Prostate gland (tissue), 2 donors: ENCODE measurements at places on chromosomes 16 and 17. TPM values are rescaled to one million over a fixed set of nuclear protein-coding genes. Genes with fewer than 3 reads are reported as not detected.
A peak's percentile ranks its signal among the peaks of the same experiment; 100 is the strongest.

CCDC200 gene
- 2.7 TPM for total RNA-seq

DNA sequence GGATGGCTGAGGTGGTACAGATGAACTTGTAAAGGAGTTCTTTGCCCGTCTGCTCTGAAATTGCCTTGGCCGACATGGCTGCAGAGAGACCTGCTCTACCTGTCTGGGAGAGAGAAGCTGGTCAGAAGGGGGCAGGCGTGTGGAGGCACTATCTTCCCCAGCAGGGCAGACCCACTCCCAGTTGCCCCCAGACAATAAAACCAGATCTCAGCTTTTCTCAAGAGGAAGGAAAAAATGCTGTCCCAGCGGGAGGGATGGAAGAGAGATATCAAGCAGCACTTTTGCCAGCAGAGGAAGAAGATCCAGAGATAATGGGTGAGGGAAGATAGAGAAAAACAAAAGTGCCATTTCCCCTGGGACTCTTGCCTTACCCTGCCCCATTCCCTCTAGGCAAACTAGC lies 5.0 kb downstream of the ACLY start:
- peaks cover 22% of the 10 kb centered on the region for H3K36me3 ChIP-seq
- no peaks in the 10 kb centered on the region for H3K4me1 ChIP-seq

PIMREG gene
- 4.9 TPM for total RNA-seq

KRTAP1-1 gene
- 1.4 TPM for total RNA-seq

OTOP2 gene
- total RNA-seq, result 0.85 TPM

GRCh38 chr16:14014284-14014625 lies 56.9 kb upstream of the MRTFB start:
- no peaks in the 10 kb centered on the region for H3K36me3 ChIP-seq
- DNase-seq, result no peak
- H3K27ac ChIP-seq, result no peak overlapping the region
- no peaks in the 10 kb centered on the region for H3K27me3 ChIP-seq
- H3K4me3 ChIP-seq, result no peak overlapping the region
- H3K4me1 ChIP-seq, result peaks cover 6% of the 10 kb centered on the region

GRCh38 chr16:84292011-84292410 lies 2.7 kb upstream of the WFDC1 start:
- H3K27me3 ChIP-seq, result no peaks in the 10 kb centered on the region
- H3K27ac ChIP-seq, result peak overlapping the region; percentile 13
- H3K4me3 ChIP-seq, result no peak overlapping the region
- no peaks in the 10 kb centered on the region for H3K36me3 ChIP-seq
- DNase-seq, result no peak

ZG16 gene
- not detected for total RNA-seq

DNA sequence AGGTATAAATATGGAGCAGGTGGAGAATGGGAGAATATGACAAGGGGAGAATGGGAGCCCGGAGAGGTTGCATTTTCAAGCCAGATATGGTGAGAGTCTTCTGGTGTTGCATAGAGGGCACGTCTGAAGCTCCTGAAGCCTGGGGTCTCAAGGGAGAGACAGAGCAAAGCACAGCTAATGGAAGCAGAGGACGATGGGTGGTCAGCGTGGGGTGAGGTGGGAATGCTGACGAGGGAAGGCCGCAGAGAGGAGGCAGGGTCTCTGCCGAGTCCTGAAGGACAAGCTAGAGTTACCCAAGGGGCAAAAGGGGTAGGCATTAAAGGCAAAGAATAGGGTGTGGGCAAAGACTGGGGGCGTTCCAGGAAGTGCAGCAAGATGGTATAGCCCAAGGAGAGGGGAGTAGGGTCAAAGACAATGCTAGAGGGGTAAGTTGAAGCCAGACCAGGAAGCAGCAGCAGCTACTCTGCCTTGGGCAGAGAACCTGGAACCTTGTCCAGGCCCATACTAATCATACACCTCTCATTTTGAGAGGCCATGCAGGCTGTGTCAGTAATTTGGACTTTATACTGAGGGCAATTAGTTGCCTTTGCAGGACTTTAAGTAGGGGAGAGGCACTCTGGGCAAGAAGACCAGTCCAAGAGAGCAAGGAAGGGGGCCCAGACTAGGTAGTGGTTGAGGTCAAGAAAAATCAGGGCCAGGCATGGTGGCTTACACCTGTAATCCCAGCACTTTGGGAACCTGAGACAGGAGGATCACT lies 2.7 kb downstream of the OTOP3 start:
- no peak for DNase-seq
- H3K27me3 ChIP-seq, result peaks cover 25% of the 10 kb centered on the region
- H3K4me1 ChIP-seq, result no peaks in the 10 kb centered on the region
- H3K27ac ChIP-seq, result no peak overlapping the region
- no peak overlapping the region for H3K4me3 ChIP-seq

DNA sequence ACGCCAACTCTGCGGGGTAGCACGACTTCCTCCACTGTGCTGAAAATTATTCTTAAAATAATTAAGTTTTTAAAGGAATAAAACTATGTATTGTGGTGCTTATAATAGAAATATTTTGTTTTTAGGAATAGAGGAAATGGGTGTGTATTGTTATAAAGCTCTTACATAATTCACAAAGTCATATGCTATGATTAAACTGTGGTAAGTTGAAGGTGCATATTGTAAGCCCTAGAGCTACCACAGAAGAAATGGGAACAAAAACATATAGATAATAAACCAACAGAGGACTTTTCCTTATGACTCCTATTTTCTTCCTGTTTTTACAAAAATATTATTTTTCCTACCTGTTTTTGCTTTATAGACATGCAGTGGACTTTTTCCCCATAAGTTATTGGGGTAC lies 4.3 kb upstream of the SLFN11 start:
- no peak for DNase-seq
- no peak overlapping the region for H3K27ac ChIP-seq
- no peak overlapping the region for H3K4me3 ChIP-seq

DNA sequence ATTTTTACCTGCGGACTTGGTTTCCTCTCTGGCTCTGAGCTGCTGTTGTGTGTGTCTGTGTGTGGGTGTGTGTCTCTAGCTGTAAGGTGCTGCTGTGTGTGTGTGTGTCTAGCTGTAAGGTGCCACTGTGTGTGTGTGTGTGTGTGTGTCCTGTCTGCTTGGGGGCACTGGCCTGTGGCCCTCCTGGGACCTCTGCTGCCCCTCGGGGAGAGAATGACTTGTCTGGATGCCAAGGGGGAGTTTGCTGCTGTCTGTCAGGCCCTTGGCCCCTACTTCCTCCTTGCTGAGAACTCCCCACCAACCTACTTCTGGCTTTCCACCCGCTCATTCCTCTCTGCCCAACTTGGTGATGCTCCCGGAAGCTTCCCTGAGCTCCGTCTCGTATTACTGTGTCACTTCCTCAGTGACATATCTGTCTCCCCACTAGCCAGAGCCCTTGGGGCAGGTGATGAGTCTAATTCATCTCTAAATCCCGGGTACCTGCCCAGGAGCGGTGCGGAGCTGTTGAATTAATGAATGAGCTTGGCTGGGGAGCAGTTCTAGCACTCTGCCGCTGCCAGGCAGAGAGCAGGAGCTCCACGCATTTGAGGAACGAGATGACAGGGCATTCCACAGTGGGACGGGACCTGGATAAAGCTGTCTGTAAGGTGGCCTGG lies 3.5 kb upstream of the LASP1NB start:
- no peak overlapping the region for H3K4me3 ChIP-seq
- no peak for DNase-seq
- H3K4me1 ChIP-seq, result no peaks in the 10 kb centered on the region
- H3K36me3 ChIP-seq, result no peaks in the 10 kb centered on the region
- no peak overlapping the region for H3K27ac ChIP-seq

GRCh38 chr17:13478326-13478830 lies 123.4 kb downstream of the HS3ST3A1 start:
- H3K27ac ChIP-seq, result no peak overlapping the region
- H3K27me3 ChIP-seq, result no peaks in the 10 kb centered on the region
- no peaks in the 10 kb centered on the region for H3K4me1 ChIP-seq
- no peak overlapping the region for H3K4me3 ChIP-seq
- no peak for DNase-seq
- H3K36me3 ChIP-seq, result no peaks in the 10 kb centered on the region

- no peaks in the 10 kb centered on the region for H3K36me3 ChIP-seq
- DNase-seq, result no peak
- H3K4me1 ChIP-seq, result no peaks in the 10 kb centered on the region
- H3K27ac ChIP-seq, result no peak overlapping the region
- no peaks in the 10 kb centered on the region for H3K27me3 ChIP-seq
These were observed 57.6 kb downstream of the PRMT7 start for GRCh38 chr16:68368301-68368888.

B4GALNT2 gene
- total RNA-seq, result not detected

DNA sequence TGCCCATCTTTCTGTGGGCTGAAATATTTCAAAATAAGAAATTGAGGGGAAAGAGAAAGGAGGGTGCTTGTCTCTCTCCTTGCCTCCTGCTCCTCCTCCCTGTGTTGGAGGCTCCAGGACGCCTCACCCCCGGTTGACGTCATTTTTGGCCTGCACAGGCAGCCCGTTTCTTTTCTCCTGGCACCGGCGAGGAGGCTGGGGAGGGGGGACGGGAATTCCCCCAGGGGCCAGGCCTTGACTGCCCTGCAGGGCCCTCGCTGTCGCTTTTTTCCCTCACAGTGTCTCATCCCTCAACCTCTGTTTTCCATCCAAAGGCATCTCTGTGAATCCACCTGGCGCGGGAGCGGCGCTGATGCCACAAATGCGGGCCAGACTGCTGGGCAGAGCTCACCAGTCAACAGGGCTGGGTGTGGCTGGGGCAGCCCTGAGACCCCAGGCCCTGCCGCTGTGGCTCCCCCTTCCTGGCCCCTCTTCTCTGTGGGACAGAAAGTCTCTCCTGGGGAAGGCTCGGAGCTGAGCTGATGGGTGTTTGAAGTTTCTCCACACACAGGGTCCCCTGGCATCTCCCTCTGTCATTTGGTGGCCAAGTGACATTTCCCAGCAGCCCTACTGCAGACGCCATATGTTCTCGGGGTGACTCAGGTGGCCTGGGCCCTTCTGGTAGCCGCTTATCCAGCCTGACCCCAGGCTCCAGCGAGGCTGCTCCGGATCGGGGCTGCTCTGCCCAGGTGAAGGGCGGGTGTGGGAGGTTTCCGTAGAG lies 16.0 kb downstream of the CENPX start:
- H3K27ac ChIP-seq, result no peak overlapping the region
- DNase-seq, result no peak
- H3K4me3 ChIP-seq, result no peak overlapping the region

- H3K27ac ChIP-seq, result no peak overlapping the region
- DNase-seq, result peak; percentile 74
- no peaks in the 10 kb centered on the region for H3K36me3 ChIP-seq
- H3K4me1 ChIP-seq, result peaks cover 5% of the 10 kb centered on the region
- H3K4me3 ChIP-seq, result no peak overlapping the region
These were observed 82.2 kb downstream of the CMC2 start for GRCh38 chr16:80924372-80924978.

DNA sequence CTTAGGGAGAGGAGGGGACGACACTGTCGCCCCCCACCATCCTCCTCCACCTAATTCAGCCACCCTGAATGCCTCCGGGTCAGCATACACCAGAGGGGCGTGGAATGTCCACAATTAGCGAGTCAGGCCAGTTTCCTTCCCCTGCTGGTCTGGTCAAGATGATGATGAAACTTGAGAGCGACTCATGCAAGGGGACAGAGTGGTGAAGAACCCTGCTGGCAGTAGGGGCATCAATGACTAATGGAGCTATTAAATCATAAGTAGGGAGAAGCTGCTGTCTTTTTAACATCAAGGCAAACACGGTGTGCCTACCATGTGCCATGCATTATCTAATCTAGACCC lies 7.2 kb downstream of the SPACA3 start:
- no peak overlapping the region for H3K4me3 ChIP-seq
- no peak for DNase-seq
- H3K36me3 ChIP-seq, result no peaks in the 10 kb centered on the region
- H3K27ac ChIP-seq, result no peak overlapping the region
- no peaks in the 10 kb centered on the region for H3K4me1 ChIP-seq
- no peaks in the 10 kb centered on the region for H3K27me3 ChIP-seq

DNA sequence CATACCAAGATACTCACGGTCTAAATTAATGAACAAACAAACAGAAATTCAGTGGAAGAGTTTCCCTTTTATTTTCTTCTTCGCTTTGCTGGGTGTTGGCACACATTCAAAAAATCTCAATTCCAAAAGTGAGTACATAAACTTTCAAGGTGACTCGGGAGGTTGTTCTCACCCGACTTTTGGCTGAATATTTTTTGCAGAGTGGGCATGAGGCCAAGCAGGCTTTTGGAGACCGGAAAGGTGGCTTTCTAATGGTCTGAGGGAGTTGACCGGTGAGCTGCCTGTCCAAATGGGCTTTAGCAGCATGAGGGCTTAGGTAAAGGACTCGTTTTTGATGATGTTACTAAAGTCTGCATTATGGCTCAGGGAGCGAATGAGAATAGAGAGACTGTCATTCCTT lies 318.7 kb downstream of the CPPED1 start:
- no peaks in the 10 kb centered on the region for H3K27me3 ChIP-seq
- H3K27ac ChIP-seq, result no peak overlapping the region
- no peaks in the 10 kb centered on the region for H3K36me3 ChIP-seq
- no peak overlapping the region for H3K4me3 ChIP-seq
- no peaks in the 10 kb centered on the region for H3K4me1 ChIP-seq

GRCh38 chr17:45248132-45248957 lies 13.5 kb downstream of the SPATA32 start:
- H3K4me1 ChIP-seq, result peaks cover 4% of the 10 kb centered on the region
- H3K36me3 ChIP-seq, result no peaks in the 10 kb centered on the region
- H3K27me3 ChIP-seq, result no peaks in the 10 kb centered on the region
- H3K27ac ChIP-seq, result peak overlapping the region; percentile 92

GRCh38 chr16:25374556-25374955 lies 116.9 kb upstream of the ZKSCAN2 start:
- no peak for DNase-seq
- H3K4me3 ChIP-seq, result no peak overlapping the region
- no peaks in the 10 kb centered on the region for H3K36me3 ChIP-seq
- H3K27me3 ChIP-seq, result no peaks in the 10 kb centered on the region

DNA sequence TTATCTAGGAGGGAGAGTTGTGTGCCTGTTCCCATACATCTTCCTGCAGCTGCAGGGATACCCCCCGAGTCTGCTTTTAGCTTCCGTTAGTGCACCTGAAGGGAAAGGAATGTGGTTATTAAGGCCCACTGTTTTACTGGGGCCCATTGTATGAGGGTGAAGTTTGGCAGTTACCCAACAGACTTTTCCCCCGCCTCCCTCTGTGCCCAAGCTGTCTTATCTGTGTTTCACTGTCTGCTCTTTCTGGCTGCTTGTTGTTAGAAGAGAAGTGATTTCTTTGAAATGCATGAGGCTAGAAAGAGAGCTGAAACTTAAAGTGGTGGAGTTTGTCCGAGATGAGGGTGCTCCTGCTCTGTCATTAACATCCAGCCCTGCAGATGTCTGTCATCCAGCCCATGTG lies 7.4 kb upstream of the OR1A2 start:
- no peaks in the 10 kb centered on the region for H3K27me3 ChIP-seq
- H3K4me3 ChIP-seq, result no peak overlapping the region
- H3K36me3 ChIP-seq, result no peaks in the 10 kb centered on the region
